AG04450 (cell line): ENCODE measurements at places on chromosomes 11 and 22.

DNA sequence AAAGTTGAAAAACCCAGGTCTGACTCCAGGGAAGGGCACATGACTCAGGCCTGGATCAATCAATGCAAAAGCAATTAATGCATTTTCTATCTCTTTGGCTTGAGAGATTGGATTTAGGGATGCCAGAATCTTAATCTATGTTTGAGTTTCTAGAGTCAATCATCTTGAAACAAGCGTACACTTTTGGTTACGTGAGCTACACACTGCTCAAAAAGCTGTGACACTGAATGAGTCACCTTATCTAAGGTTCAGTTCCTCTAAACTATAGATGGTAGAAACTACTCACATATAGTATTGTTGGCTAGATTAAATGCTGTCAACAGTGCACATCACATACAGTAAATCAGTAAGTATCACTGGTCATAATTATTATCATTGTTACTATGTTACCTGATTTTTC lies 24.2 kb downstream of the MRE11 start:
- no peak for DNase-seq

- DNase-seq, result no peak
Observed at GRCh38 chr11:64436000-64436399, 77.0 kb downstream of the RPS6KA4 start.

- DNase-seq, result no peak
Observed at GRCh38 chr22:44332946-44333345, 20.2 kb upstream of the SHISAL1 start.

DNA sequence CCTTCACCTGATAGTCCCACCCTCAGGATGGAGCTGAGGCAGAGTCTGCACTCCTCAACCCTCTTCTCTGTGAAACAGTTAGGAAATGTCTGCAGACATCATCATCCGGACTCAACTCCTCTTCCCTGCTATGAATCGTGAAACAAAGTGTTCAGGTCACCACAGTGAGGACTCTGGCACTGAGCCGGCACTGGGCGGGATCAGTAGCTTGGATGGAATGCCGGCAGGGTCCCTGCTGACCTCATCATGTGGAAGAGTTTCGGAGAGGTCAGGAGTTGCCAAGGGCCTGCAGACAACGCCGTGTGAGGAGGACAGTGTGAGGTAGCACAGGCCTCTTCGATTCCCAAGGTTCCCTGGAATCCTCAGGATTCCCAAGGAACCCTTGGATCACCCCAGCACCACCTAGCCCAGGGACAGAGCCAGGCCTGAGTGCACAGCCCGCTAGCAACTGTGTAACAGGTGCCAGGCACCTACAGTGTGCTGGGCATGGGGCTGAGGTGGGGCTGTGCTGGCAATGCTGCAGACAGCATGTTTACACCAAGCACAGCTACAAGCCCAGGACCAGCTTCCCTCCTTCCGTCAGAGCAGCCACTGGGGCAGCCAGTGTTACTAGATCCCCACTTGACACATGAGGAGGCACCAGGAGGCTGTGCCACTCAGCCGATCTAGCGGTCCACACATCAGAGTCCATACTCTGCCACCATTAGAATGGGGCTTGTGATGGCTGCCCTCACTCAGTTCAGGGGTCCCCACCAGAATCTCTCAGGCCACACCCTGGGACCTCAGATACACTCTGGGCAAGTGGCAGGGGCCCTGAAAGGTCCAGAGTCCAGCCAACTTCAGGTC lies 693 bp upstream of the LINC01488 start:
- no peak for DNase-seq

DNA sequence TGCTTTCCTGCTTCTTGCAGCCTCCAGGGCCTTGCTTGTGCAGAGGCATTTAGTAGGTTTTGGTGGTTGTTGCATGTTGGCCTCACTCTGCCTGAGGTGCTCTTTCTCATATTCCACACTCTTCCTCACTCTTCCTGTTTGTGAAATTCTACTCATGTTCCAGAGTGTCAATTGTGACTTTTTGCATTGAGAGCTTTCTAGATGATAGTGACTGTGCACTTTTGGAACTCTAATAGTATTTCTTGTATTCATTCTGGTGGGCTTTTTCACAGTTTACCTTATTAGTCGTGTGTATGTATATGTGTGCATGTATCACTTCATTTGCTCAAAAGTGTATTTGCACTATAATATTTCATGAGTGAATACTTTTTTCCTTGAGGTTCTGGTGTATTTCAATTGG lies 11.3 kb downstream of the HSD17B12 start:
- no peak for DNase-seq

- peak; percentile 90 for DNase-seq
Observed at GRCh38 chr22:42780070-42780540, 59.4 kb upstream of the A4GALT start.
